ENCODE measurements at places on chromosomes 12 and 14.

DNA sequence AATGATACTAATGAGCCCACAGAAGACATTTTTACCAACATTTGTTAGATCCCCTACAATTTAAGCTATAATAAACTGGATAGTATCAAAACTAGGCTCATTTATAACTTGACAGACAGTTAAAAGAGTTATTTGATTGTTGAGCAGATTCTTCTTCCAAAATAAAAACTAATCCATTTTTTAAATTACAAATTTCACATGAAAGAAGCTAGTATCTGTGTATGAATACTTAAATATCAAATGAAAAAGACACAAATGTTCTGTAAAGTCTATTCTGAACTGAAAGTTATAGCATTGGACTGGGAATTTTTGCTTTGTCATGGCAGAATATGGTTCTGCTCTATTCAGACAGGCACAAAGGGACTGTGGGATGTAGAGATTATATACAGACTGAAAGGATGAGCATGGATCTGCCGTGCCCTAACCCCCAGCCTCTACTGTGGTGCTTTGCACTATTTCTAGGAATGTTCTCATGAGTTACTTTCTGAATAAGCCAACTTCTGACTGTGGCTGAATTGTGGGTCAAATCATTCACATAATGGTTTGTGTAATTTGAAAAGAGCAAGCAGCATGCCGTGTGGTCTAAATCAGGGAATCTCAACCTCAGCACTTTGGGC lies 352.7 kb downstream of the KCNH5 start:
- no peak for DNase-seq

DNA sequence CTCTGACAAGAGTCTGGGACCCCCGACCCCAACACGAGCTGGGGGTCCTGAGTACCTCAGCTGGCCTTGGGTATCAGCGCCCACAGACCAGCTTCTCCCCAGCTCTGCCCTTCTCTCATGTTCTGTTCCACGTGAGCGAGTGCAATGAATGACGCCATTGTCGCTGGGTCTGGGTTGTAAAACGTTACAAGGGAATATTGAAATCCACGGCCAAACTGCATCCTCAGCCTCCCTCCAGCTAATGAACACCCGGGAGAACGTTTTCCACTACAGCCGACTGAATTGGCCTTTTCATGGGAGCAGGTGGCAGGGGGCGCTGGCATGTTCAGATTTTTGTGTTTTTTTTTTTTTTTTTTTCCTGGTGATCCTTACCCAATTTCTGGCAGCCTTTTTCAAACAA lies 34.7 kb downstream of the TBX5 start:
- DNase-seq, result no peak

- no peak for DNase-seq
Measured at GRCh38 chr12:121297435-121297991, 1.0 kb upstream of the CAMKK2 start.

- DNase-seq, result no peak
Measured at GRCh38 chr12:33052141-33053051, 155.8 kb upstream of the PKP2 start.

DNA sequence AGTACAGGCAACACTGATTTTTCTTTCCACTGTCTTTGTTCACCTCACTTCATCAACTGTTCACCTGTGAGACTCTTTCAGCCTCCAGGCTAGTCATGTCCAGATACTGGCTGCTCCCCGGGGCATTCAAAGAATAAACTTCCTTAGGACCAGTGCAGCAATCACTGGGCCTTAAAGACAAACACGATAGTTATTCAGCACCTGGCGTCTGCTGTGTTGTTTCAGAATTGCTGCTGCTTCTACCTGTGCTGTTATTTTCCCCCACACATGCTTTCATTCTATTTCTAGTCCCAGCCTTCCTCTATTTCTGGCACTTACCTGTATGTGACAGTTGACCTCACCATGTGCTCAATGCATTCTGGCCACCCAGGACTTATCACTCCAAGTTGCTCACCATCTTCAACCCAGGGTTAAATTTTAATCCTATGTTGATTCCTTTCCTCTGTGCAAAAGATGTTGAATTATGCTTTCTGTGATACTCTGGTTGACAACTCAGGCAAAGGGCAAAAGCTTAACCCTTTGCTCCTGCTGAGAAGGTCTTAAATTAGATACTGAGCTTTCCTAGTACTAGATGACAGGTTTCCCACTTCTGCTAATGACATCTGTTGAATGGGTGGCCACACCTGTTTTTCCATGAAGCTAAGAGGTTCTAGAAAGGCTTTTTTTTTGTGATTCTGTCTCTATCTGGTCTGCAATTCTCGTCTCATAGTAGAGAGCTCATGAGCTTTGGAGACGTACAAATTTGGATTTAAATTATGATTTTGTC lies 41.4 kb downstream of the PTPRQ start:
- DNase-seq, result no peak

- no peak for DNase-seq
Measured at GRCh38 chr12:102438047-102438826, 42.1 kb downstream of the IGF1 start.

- no peak for DNase-seq
Measured at GRCh38 chr14:82366803-82367202, 833.1 kb upstream of the SEL1L start.

GRCh38 chr14:79253576-79253975 lies 957.7 kb downstream of the DIO2 start:
- DNase-seq, result no peak

GRCh38 chr12:62605981-62606380 lies 139.4 kb downstream of the MON2 start:
- no peak for DNase-seq

GRCh38 chr12:34604631-34605509 lies 582.6 kb downstream of the ALG10 start:
- DNase-seq, result no peak

- DNase-seq, result no peak
Measured at GRCh38 chr12:28958553-28959195, 190.4 kb upstream of the FAR2 start.

- no peak for DNase-seq
Measured at GRCh38 chr12:25079393-25079792, 115.6 kb downstream of the DNAI7 start.

DNA sequence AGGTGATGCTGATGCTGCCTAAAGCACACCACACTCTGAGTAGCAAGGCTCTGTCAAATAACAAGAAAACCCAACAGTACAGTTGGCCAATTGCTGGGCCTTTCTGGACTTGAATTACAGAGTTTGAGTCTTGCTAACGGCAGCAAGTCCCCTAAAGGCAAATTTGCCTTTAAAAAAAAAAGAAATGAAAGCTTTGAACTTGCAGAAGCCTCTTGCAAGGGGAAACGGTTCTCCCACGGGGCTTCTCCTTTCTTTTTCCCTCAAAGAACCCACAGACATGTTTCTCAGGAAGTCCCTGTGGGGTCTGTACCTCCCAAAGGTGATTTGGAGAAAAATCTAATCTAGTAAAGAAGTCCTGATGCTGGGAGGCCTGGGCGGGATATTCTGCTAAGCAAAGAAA lies 191.3 kb upstream of the MYL2 start:
- no peak for DNase-seq

- no peak for DNase-seq
Measured at GRCh38 chr12:52222692-52223091, 10.4 kb upstream of the KRT7 start.

DNA sequence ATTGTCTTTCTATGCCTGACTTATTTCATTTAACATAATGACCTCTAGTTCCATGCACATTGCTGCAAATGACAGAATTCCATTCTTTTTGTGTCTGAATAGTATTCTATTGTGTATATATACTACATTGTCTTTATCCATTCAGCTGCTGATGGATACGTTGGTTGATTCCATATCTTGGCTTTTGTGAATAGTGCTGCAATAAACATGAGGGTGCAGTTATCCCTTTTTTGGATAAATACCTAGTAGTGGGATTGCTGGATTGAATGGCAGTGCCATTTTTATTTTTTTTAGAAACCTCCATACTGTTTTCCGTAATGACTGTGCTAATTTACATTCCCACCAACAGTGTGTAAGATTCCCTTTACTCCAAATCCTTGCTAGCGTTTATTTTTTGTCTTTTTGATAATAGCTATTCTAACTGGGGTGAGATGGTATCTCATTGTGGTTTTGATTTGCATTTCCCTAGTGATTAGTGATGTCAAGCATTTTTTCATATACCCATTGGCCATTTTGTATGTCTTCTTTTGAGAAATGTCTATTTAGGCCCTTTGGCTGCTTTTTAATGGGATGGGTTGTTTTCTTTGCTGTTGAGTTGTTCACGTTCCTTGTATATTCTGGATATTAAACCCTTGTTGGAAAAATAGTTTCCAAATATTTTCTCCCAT lies 2.3 kb downstream of the OAS2 start:
- DNase-seq, result no peak
